Stimulated activated CD4-positive, alpha-beta T cell treated with anti-CD3 and anti-CD28 coated beads, Interleukin-4, amount 100 ng/mL, for 1 hour (primary cell): ENCODE measurements at places on chromosomes 2 and 18.
A peak's percentile ranks its signal among the peaks of the same experiment; 100 is the strongest.

DNA sequence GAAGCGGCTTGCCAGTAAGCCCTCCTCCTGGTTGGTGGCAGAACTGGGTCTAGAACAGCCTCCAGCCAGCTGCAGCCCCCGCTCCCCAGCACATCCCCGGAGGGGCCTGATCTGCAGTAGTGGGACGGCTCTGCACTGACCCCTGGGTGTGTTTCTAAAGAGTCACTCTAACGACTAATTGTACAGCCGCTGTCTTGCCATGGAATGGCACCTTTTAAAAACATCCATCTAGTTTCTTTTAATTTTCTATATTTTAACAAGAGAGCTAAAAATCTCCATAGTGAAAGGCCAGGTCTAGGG lies 82.0 kb downstream of the MTCL1 start:
- DNase-seq, result no peak

GRCh38 chr18:43751203-43751602 lies 473.9 kb upstream of the SYT4 start:
- DNase-seq, result no peak

- DNase-seq, result no peak
Measured at GRCh38 chr2:215677481-215677880, 241.6 kb upstream of the FN1 start.

DNA sequence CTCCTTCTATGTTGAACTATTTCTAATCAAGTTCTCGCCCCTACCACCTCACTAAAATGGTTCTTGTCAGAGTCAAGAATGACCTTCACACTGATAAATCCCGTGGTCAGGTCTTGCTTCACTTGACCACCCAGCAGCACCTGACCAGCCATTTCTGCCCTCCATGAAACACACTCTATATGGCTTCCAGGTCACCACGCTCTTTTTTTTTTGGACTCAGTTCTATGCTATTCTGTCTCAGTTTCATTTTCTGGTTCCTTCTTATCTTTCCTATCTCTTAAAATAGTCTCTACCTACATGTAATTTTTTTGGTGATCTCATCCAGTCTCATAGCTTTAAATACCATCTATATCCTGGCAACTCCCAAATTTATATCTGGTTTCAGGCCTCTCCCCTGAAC lies 11.4 kb downstream of the EIF2AK3 start:
- DNase-seq, result no peak

GRCh38 chr2:192007581-192008228 lies 160.8 kb upstream of the CAVIN2 start:
- no peak for DNase-seq

DNA sequence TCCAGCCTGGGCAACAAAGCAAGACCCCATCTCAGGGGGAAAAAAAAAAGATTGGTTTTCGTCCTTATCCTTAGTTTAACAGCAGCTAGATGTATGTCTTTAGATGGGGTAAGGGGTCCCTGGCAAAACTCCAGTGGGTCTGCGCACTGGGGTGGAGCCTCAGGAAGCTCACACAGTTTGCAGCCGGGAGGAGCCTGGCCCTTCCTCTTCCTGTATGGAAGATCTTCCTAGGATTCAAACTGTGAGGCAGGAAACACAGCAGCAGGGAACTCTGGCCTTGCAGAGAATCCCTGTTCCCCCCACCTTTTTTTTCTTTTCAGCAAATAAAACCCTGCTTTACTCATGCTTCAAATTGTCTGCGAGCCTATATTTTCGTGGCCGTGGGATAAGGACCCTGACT lies 12.5 kb upstream of the GRP start:
- no peak for DNase-seq

- DNase-seq, result no peak
Measured at GRCh38 chr2:73640946-73641766, 1.1 kb downstream of the NAT8 start.

- no peak for DNase-seq
Measured at GRCh38 chr2:132383956-132384355, 32.6 kb upstream of the GPR39 start.

- peak; percentile 49 for DNase-seq
Measured at GRCh38 chr2:136327162-136327852, 209.4 kb upstream of the CXCR4 start.

GRCh38 chr18:63894106-63894772 lies 6.7 kb downstream of the SERPINB2 start:
- DNase-seq, result no peak

GRCh38 chr2:145985517-145985916 lies 1465.6 kb upstream of the ZEB2 start:
- no peak for DNase-seq

DNA sequence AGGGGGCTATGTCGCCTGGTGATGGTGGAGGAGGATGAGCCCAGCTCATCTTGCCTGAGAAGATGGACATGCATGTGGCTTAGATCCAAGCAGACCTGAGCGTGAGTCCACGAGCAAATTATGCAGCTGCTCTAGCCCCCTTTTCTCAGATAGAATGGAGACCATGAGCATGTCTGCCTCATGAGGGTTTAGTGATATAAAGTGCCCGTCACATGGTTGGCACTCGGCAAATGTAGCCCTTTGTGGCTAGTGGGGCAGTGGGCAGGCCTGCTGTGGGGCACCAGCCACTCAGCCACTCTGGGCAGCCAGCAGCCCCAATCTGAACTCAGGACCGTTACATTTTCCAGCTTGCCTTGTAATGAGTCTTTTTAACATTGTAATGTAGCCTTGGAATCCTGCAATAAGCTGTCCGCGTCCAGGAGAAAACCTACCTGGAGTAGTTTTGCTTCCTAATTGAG lies 92.1 kb upstream of the HS6ST1 start:
- no peak for DNase-seq

DNA sequence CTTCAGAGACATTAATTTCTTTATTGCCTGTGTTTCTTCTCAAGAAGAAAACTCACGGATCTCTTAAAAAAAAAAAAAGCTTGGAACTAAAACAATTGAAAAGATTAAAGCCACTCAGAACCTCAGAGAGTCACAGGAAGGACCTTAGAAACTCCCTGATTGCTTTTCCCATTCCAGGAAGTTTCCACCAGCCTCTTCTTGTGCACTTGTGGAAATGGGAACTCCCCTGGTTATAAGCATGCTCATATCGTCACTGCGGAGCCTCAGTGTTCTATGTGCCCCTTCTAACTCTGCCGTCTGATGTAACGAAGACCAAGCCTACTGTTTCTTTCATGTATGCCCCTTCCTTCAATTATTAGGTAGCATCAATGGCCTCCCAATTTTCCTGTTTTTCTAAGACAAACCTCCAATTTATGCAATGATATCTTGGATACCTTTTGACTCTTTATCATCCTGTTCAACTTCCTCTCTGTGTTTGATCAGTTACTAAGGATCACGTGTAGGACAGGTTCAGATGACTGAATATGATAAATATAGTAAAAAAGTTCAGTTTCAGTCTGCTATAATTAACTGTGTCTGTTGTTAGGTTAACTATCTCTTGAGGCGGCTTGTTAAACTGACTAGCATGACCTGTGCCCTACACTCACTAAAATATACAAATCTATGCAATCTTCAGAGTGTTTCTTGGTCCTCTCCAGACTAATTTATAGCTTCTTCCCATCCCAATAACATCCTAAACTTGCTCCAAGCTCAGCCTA lies 593.7 kb upstream of the CHAC2 start:
- no peak for DNase-seq

DNA sequence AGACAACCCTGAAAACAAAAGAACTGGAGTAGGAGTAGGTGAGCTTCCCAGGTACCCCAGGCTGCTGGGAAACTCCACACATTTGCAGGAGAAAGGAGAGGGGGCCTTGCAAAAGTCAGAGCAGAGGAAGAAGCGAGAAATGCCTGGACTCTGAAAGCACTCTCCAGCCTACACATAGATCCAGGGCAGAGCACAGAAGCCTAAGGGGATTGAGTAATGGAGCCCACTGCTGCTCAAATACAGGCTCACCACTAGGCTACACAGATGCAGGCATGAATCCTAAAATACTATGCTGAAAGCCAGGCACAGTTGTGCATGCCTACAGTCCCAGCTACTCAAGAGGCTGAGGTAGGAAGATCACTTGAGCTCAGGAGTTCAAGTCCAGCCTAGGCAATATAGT lies 33.4 kb downstream of the OSBPL1A start:
- DNase-seq, result no peak

DNA sequence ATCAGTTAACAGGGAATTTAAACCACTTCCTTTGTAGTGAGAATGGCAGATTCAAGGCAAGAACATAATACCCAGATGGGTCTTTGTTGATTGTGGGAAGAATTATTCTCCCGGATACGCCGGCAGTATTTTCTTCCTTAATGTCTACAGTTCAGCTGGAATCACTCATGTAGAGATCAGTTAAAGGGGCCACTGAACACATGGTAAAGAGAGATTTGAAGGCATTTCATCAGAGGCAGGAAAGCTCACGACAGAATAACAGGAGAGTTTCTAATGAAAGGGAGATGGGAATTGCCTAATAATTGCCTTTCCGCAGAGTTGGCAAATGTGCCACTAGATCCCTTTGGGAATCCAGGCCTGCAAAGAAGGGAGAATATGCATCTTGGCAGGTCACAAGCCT lies 327.7 kb upstream of the ZNF804A start:
- DNase-seq, result no peak

- DNase-seq, result no peak
Measured at GRCh38 chr2:207039225-207039624, 99.9 kb downstream of the CPO start.

DNA sequence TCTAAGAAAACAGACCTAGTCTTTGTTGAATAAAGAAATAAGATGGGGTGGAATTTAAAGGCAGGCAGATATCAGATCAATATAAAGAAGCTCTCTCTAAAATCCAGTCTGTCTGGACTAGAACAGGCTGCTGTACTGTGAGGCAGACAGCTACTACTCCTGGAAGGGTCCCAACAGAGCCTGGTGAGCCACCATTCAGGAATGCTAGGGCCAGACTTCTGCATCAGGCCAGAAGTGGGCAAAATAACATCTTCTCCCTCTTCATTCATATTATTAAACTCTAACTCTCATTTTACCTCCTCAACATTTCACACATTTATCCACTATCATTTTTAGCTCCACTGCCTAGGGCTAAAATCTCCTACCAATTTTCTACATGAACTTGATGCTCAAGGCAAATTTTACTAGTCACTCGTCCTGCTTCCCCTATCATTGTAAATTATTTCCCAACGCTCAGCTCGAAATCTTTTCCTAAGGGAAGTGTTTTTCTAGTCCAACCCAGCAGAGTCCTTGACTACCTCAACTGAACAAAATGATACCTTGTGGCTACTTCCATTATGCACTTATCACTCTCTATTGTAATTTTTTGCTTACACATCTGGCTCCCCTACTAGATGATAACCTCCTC lies 45.2 kb upstream of the GLS start:
- DNase-seq, result no peak

DNA sequence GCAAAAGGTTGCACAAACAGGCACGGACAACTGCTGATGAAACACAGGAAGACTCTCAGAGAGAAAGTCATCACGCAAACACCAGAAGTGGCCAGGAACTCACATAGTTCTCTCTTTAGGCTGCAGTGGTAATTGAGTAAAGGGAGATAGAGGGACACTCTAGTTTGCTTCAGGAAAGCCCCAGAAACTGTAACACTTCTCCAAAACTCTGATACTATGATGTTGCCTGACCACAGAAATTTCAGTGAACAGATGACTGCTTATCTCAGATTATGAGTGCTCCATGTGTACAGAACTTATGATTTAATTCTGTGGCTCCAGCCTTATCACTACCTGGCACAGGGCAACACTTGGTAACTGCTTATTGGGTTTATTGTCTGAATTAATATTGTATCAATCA lies 311.5 kb upstream of the GYPC start:
- no peak for DNase-seq

GRCh38 chr18:75173125-75173432 lies 35.9 kb downstream of the PTGR3 start:
- no peak for DNase-seq

GRCh38 chr2:229980431-229981184 lies 58.3 kb downstream of the FBXO36 start:
- no peak for DNase-seq

- no peak for DNase-seq
Measured at GRCh38 chr2:119179991-119180390, 21.4 kb upstream of the C1QL2 start.

GRCh38 chr2:45028276-45028675 lies 19.0 kb upstream of the SIX2 start:
- no peak for DNase-seq

DNA sequence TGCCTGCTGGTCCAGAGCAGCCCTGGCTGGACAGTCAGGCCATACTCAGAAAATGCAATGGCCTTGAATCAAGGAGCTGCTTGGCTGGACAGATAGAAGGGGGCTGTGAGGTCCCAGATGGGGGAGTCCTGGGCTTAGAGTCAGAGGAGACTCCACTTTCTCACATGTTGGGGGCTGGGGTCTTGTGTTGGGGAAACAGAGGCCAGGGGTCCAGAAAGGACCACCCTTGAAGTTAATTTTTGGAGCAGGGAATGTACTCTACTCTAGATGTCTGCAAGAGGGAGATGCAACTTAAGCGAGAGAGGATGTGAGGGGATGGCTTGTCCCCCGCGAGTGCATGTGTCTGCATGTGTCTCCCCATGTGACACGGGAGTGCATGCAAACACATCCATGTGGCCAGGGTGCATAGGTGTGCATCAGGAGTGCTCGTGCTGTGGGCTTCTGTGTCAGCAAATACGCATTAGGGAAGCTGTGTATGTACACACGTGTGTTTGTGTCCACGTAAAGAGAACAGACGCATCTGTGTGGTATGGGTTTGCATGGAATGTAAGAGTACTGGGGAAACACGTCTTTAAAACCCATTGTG lies 303.2 kb downstream of the MYCN start:
- no peak for DNase-seq

DNA sequence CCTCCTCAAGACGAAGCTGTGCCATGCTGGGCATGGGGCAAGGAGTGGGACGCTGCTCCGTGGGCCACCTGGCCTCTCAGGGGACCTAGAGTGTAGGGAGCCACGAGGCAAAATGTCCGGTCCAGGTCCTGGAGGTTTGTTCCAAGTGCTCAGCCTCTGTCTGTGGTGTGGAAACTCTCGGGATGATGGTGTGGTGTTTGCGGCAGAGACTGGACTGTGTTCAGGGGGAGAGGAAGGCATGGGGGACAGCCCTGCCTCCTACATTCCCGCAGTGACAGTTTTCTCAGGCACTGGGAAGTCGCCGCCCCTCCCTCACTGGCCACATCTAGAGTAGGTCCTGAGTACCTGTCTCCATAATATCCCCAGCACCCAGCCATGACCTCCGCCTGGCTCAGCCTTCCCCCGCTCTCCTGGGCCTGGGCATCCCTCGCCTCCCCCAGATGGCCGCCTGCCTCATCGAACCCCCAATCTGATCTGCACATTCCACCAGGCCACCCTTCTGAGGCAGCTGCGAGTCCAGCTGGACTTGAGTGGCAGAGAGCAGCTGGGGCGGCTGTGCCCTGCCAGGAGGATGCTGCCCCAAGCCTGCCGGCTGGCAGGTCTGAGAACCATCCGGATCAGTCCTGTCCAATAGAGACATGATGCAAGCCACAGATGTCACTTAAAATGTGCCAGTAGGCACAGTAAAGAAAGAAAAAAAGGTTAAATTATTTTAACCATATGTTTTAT lies 6.2 kb downstream of the KCNIP3 start:
- DNase-seq, result no peak

DNA sequence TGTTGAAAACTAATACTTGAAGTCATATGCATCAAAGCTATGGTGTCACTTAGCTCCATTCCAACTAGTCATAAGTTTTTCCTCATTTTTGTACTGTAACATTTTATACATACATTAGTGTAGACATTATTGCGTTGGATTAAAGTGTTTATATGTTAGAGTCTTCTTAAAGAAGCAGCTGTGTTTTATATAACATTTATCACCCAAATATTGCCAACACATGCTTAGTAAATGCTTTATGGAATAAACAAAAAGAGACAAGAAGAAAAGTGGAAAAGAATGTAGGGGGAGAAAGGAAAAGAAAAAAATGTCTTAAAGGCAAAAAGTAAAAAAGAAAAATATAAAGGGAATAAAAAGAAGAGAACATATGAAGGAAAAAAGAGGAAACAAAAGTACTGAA lies 1314.3 kb upstream of the CELF4 start:
- DNase-seq, result no peak
